ENCODE measurements at places on chromosomes 6 and 20.

DNA sequence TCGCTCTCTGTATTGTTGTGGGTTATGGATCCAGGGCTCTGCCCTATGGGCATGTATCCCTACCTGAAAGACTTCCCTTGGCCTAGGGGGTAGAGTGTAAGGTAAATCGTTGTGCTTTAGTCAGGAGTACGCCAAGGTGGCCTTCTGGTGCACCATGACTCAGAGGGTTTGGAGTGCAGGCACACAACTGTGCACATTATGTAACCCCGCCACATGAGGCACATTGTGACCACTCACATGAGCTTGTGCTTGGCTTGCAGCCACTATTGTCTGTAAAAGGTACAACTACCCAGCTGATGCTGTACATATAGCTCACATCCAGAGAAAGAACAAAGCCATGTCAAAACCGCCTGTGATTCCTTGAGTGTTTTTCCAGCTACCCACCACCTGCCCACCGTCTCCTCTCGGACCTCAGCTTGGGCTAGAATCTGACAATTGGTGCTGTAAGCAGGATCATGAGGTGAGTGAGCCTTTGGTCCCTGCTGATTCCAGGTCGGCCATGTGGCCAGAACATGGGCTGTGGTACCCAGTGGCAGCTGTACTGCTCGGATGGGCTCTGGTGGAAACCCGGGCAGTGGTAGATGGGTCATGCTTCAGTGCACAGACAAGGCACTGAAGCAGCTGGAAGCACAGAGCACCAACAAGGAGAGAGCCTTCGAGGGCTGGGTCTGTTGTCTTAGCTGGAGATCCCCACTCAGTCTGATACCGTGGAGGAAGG, 33.8 kb downstream of the HDDC2 start:
- DNase-seq: no peak

GRCh38 chr6:96116674-96117073, 100.9 kb downstream of the FUT9 start:
- DNase-seq: no peak

GRCh38 chr6:35185971-35186370, 27.8 kb upstream of the SCUBE3 start:
- no peak for DNase-seq

GRCh38 chr6:90631046-90631445, 44.2 kb upstream of the MAP3K7 start:
- DNase-seq: no peak

DNA sequence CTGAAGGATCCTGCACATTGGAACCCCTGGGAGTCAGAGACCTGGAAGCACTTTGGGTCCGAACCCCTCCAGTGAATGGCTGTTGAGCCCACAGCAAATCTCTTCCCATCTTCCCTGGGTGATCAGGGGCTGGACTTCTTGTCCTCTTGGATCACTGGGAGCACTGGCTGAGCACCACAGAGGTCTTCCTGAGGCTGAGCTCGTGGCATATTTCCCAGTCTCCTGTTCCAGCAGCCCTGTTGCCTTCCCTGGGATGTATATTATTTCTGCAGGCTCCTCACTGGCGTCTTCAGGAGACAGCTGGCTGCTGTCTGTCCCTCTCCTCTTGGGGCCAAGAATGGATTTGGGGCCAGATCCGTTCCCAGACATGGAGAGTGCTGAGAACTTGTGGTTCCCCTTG, 43.4 kb downstream of the PTK7 start:
- DNase-seq: no peak

- no peak for DNase-seq
Observed at GRCh38 chr6:135145063-135145800, 35.9 kb upstream of the MYB start.

DNA sequence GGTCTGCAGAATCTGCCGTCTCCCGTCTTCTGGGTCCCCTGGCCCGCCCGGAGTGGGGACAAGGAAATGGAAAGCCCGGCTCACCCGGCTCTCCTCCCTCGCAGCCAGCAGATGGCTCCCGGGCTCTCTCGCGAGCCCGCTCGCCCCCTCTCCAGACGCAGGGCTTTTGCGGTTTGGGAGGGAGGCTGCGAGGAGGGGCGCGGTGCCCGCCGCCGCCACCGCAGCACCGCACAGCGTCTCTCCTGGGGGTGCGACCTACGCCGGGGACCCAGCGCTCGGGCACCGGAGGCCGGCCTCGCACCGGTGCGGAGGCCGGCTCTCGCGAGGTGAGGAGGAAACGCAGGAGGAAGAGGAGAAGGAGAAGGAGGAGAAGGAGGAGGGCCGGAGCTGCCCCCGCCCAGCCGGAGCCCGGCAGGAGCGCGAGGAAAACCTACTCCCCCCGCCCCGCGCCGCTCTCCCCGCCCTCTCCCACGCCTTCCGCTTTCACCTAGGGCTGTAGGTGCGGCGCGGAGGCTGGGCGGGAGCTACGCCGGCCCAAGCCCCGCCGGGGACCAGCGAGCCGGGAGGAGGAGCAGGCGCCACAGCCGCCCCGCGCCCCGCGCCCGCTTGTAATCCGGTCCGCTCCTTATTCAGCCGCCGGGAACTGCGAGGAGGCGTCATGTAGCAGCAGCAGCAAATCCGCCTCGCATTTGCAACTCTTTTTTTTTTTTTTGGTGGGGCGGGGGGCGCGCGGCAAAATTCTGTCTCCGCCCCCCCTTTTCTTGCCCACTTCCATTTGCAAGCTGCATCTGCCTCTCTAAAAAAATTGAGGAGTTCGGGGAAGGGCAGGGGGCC, at the start of gene CARMIL1:
TSS of gene CARMIL1 (plus strand) at position 461 of the 834 bp plus-strand sequence. CDS start 422 bp downstream, outside the sequence.
- peak; percentile 32 for DNase-seq

- DNase-seq: no peak
Observed at GRCh38 chr20:8509809-8510208, 377.7 kb downstream of the PLCB1 start.

DNA sequence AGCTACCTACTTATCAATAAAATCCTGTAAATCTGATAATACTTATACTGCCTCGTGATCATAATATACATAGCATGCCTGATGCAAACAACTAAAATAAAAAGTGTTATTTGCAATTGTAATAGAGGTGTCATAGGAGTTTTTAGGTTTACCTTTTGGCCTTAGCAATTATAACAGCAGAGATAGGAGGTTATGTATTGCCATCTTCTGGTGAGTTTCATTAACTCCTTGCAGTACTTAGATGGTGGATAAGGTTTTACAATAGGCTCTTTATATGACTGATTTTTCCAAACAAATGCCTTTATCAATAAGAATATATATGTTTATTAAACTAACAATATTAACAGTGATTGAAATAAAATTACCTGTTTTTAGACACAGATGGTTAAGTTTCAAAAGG, 27.8 kb upstream of the MYCT1 start:
- no peak for DNase-seq

DNA sequence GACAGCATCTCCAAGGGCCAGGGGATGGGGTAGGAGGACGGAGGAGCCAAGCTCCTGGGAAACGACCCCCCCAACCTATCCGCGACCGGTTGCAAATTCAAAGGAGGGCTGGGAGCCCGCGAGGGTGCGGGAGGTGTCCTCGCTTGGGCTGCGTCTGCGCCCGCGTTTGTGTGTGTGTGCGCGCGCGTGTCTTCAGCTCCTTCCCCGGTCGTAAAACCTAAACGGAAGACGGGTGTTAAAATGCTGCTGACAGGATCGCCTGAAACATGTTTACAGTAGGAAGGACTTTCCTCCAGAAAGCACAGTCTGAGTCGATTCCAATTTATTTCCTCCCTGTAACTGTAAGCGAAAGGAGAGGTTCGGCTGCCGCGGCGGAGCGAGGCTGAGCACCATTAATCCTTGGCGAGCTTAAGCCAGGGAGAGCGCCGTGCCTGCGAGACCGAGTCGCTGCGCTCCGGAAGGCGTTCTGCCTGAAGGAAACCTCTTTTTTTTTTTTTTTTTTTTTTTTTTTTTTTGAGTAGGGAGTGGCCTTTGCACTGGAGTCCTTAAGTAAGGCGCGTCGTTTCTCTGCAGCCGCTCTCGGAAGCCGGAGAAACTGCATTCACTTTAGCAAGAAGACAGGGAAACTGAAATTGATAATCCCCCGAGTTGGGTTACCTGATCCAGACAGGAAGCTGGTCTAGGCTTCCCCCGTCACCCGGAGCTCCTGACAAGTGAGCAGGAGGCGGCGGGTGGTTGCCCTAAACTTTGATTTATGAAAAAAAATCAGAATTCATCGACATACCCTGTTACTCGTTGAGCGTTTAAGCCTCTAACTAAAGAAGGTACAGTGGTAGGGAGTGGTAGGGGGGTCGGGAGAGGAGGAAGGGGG, 4.8 kb upstream of the SOX4 start:
- DNase-seq: no peak

DNA sequence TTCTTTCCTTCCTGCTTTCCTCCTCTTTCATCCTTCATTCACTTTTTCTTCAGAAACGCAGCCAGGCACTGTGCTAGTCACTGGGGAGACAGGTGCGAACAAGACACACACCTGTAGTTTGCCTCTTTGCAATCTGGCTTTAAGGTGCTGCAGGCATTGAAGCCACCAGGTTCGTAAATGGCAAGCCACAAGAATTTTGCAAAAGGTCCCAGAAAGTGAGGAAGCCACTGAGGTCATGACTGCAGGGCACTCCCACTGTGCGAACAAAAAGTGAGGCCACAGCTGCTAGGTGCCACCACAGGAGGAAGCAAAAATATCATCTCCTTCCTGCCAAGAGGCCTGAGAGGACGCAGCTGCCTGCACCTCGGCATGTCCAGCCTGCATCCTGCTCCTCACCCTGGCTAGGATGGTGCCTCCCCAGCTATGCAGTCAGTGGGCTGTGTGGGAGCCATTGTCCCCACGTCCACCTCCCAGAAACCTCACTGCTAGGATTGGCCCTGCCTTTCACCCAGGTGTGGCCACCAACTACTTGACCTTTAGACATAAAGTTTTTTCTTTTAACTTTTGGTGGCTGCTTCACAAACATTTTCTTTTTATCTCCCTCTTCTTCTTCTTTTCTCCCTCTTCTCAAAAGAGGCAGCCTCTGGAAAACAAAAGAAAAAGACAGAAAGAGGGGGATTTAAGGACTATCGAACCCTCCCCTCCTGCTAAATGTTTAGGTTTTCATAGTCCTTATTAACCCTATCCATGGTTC, 230.8 kb downstream of the BCAS1 start:
- DNase-seq: peak; percentile 4

GRCh38 chr6:130120731-130121130, 102.0 kb downstream of the SAMD3 start:
- DNase-seq: no peak

- no peak for DNase-seq
Observed at GRCh38 chr6:7237653-7238188, 75.3 kb downstream of the SSR1 start.

GRCh38 chr6:56246541-56246880, 869 bp downstream of the COL21A1 start:
- DNase-seq: no peak

GRCh38 chr6:16684896-16685554, 76.2 kb downstream of the ATXN1 start:
- DNase-seq: peak; percentile 71

DNA sequence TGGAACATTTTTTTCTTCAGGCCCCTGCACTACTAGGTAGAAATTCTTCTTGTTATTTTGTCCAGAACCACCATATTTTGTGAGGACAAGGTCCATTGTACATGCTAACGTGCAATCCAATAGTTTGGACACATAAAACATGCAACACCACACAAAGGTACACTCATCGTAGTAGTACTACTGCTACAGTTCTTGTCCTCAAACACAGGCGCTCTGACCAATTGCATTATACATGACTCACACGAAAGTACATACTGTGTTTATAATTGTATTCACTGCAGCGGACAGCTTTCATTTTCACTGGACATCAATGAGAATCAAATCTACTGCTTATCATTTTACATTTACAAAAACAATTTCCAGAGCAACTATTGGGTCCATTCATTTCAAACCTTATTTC, 15.3 kb upstream of the SMLR1 start:
- no peak for DNase-seq

DNA sequence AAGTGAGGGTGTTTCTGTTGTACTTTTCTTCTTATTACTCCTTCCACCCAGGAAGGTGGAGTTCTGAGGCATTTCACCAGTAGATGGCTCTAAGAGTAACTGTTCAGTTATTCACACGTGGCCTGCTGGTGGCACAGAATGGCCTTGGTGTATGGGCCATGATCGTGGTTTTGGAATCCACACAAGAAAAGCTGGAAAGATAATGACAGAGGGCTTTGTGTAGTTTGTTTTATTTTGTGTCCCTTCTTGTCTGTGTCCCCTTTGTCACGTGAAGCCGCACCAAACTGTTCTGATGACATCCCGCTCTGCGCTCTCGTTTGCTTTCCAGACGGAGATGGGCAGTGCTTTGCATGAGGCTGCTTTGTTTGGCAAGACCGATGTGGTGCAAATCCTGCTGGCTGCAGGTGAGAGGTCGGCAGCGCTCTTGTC, 93.4 kb downstream of the ANKS1A start:
- no peak for DNase-seq

DNA sequence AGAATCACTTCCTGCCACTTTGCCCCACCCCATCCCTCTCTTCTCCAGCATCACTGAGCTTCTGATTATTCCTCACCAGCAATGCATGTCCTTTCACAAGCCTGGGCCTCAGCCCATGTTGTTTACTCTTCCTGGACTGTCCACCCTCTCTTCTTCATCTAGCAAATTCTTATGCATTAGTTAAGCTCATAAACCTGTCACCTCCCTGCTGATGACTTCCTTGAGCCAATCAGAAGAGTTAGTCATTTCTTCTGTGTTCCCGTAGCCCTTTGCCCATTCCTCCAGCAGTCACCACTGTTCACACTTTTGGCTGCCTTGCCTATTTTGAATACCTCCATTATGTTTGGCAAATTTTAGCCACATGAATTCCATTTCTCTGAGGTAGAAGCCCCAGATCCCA, 4.1 kb upstream of the CRYBG1 start:
- DNase-seq: no peak

- DNase-seq: no peak
Observed at GRCh38 chr6:46719099-46719498, 16.1 kb downstream of the PLA2G7 start.

- no peak for DNase-seq
Observed at GRCh38 chr6:32167761-32168262, 3.4 kb downstream of the EGFL8 start.

DNA sequence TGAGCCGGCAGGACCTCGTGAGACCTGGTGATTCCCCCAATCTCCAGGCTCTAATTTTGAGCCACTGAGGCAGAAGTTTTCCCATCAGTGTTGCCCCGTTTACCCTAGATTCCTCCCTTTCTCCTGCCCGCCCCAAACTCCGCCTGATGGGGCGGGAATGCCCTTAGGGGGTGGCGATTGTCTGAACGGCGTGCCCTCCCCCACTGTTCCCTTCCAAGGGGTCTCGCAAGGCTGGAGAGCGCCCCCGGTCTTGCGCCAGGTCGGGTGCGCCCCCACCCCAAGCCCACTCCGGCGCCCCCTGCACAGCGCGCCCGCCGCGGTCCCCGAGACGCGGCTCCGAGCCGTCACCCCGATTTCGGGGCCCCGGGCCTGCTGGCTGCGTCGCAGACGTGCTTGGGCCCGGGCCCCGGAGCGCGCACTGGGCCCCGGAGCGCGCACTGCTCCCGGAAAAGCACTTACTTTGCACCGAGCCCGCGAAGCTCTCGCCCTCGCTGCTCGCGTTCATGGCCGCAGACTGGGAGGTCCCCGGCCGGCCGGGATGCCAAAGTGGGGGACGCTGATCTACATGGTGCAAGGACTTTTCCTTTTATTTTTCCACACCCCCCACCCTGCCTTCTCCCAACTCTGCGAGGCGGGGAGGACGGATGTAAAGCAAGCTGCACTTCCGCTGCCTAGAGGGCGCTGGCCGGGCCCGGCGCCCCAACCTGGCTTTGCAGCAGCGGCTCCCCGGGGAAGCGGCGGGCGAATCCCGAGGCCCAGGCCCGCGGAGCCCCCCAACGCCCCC, at the start of gene ZFP64:
TSS of gene ZFP64 (minus strand) at position 648 of the 784 bp plus-strand sequence. CDS start at position 505, 143 bp downstream.
- peak; percentile 51 for DNase-seq

GRCh38 chr6:130189531-130190397, 33.0 kb downstream of the SAMD3 start:
- no peak for DNase-seq

Data from activated CD4-positive, CD25-positive, alpha-beta regulatory T cell treated with anti-CD3 and anti-CD28 coated beads, Interleukin-2, amount 50 U/mL, for 16 hours (primary cell).